HCT116 (cell line): ENCODE measurements at places on chromosomes 12 and 14. TPM values are rescaled to one million over a fixed set of nuclear protein-coding genes. Genes with fewer than 3 reads are reported as not detected.

- DNase-seq, result no peak
Measured at GRCh38 chr14:20455355-20456300, 602 bp downstream of the APEX1 start.

DNA sequence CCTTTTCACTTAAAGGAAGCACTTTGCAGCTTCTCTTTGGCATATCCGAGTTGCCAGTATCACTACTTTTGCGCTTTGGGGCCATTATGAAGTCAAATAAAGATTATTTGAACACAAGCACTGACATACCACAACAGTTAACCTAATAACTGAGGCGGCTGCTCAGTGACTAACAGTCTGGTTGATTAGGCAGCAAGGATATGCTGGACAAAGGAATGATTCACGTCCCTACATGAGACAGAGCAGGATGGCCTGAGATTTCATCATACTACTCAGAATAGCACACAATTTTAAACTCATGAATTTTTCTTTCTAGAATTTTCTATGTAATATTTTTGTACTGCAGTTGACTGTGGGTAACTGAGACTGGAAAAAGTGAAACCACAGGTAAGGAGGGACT lies 56.9 kb upstream of the E2F7 start:
- peak; percentile 57 for DNase-seq

DNA sequence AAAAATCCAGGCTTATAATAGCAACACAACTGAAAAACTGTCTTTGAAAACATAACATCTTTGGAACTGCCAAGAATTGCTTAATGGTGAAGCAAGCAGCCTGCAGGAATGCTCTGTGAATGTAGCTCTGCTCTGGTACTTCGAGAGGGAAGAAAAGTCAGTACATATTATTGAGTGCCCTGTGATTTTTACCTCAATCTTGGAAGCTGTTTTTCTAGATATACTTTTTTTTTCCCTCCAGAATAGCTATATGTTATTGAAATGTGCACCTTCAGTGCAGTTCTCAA lies 508.1 kb downstream of the PCNX1 start:
- DNase-seq, result no peak

DNA sequence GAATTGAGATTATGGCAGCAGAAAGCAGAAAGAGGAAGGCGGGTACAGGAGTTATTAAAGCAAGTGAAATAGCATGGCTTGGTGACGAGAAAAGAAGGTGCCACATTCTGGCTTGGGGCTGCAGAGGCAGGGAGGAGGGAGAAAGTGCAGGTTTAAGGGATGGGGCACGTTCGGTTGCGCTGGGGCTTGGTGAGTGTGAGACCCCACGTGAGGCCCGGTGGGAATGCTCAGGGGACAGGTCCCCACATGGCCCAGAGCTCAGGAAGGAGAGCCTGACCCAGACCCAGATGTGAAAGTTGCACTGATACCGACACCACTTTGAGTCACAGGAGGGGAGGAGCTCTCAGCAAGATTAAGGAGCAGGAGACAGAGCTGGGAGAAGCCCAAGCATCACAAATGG lies 187.1 kb downstream of the PIWIL1 start:
- DNase-seq, result no peak

DNA sequence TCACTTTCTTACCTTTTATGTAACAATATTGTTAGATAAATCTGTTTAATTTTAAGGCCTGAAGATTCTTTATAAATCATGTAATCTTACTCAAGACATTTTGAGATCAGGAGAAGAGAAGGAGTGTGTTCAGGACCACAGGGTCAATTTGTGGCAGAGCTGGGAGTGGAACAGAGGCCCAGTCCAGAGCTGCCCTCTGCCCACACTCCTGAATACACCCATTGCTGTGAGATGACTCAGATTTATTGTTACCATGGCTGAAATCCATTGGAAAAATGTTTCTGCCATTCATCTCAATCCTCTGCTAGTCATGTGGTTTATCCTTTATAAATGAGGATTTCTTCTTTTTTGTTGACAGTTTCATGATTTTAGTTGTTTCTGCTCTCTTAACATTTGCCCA lies 100.5 kb upstream of the STXBP6 start:
- no peak for DNase-seq

- no peak for DNase-seq
Measured at GRCh38 chr12:58342736-58343135, 401.4 kb downstream of the ATP23 start.

DNA sequence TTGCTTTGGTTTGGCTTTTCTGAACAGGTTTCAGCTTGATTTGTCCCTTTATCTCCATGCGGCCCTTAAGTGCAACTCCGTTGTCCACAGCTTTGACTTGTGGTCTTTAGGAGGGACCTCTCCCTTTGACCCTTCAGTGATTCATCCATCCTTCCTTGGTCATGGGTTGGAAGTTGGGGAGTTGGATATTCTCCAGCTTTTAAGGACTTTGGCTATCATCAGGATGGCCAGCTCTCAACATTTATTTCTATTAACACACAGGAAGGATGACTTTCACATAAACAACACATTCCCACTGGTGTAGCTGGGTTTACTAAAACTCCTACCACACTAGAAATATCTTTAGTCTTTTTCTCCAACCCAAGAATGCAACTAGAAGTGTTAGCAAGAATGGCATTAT lies 50.9 kb upstream of the E2F7 start:
- DNase-seq, result no peak

DNA sequence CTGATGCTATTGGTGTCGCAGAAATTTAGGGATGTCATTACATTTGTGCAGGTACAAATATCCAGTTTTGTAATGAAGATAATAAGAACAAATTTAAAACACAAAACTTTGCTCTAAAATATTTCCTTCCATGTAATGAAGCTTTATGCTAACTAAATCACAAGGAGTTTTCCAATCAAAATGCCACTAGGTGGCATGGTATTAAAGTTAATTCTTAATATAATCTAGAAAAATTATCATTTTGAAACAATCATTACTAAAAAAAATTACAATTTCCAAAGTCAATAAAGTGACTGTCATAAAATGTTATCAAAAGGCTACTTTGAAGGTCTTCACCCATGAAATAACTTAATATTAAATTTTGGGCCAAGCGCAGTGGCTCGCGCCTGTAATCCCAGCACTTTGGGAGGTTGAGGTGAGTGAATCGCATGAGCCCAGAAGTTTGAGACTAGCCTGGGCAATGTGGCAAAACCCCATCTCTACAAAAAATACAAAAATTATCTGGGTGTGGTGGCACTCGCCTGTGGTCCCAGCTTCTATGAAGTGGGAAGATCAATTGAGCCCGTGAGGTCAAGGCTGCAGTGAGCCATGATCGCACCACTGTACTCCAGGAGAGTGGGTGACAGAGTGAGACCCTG lies 77.4 kb downstream of the KIF21A start:
- no peak for DNase-seq

DNA sequence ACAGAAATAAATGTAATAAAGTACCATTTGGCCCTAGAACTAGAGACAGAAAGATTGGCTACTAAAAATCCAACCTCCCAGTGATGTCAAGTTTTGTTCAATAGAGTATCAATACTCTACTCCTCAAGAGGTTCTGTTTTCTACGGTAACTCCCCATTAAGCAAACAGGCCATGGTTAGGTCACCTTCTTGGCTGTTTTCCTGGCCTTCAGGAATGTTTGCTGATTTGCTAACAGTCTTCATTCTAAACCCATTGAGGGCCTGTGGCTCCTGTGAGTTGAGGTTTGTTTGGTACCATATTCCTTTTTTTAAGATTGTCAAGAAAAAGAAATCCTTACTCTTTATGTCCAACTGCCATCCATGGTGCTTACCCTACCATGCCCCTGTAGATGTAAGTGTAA lies 1022.0 kb upstream of the TMEM132C start:
- no peak for DNase-seq

DNA sequence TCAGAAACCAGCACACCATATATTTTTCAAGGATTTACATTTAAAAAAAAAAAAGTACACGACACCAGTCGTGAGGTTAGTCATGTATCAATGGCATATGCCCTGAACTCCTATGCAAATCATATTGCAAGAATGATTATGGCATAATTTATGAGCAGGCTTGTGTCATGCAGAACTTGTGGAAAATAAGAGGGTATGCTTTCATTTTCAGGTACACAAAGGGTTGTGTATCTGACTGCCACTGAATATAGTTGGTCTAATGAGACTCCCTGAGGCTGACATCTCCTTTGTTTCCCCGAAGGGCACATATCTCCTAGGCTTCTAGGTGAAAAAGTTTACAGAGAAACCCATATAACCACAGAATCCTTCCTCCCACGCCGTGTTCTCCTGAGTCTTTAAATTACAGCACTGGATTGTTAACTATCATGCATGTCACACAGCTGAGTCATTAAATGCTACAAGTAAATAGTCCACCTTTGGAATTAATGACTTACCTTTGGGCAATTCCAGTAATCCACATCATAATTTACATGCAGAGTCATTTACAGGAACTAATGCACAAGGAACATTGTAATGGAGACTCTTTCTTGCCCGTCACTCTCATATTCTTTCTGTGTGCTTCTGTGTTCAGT lies 356.7 kb upstream of the DIO2 start:
- DNase-seq, result peak; percentile 18

DNA sequence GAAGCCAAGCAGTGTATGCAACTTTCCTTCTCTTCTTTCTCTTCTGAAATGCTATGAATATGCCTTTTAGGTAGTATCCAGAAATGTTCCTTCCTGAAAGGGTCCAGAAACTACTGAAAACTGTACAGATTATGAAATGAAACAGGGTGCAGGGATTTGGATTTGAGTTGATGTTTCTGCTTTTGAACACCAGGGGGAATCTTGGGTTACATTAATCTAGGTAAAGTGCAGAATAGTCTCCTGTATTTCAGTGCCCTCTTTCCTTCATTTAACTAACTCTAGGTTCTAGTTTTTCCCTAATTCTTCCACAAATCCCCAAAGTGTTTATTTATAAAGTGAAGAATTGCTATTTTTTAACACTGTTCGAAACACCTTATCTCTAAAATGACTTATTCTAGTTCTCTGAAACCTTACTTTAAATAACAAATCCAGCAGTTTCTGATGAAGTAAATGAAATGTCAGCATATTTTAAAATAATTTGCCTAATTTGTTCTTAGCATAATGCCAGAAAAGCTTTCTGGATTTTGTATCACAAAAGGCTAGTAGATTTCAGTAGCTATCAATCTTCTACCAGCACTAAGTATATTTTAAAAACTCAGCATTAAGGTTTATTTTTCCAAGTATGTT lies 111.9 kb downstream of the LRRK2 start:
- DNase-seq, result no peak

DNA sequence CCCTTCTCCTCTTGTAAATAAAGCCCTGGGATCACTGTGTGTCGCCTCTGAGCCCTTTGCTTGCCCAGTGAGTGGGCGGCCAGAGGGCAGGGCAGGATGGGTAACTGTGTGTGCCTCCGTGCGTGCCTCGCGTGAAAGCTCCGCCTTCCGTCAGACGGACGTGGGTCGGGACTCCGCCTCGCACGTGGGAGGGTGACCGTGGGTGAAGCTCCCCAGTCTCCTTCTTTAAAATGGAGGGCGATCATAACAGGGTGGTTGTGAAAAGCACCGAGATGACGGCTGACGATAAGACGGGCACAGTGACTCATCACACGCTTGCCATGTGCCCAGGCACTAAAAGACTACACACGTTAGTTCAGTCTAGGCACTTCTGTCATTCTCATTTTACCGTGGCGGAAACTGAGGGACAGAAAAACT lies 9.2 kb downstream of the PHB2 start:
- DNase-seq, result no peak

- no peak for DNase-seq
Measured at GRCh38 chr12:16072678-16073077, 161.5 kb downstream of the DERA start.

DNA sequence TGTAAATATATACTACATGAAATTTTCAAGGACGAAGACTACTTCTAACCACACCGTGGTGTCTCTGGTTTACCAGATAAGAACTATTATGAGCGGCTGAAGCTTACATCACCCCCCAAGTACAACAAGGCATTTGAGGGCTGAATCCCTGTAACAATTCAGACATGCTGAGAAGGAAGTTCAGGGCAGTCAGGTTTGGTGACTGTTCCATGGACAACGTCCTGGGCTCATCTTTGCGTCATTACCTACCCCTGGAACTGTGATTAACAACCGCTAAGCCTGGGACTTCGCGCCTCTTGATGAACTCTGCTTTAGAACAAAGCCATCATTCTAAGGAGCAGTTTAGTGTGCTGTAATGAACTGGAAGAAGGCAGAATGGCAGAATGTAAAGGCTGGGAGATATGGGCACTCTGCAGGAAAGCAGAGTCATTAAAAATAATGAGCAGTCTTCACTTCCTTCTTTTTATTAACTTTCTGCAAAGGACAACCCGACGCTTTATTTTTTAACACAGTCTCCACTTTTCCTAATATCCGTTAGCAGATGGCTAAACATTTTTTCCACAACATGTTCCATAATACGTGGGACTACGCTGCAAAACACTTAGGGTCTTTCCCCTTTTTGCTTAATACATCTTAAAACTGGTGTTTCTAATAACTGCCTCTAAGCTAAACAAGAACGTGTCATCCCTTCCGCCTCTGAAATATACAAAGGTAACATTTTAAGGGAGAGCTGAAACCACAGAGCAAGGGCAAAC lies 263.2 kb downstream of the ADAMTS20 start:
- no peak for DNase-seq

The STAC3 gene
- 2.5 TPM for total RNA-seq

The TAS2R7 gene
- not detected for total RNA-seq

The ACOT4 gene
- not detected for total RNA-seq

The MYF5 gene
- total RNA-seq, result not detected

The OR10AD1 gene
- not detected for total RNA-seq

The WNT1 gene
- not detected for total RNA-seq

The PLCZ1 gene
- not detected for total RNA-seq
